ENCODE measurements at places on chromosomes 5 and 9. TPM values are rescaled to one million over a fixed set of nuclear protein-coding genes. Genes with fewer than 3 reads are reported as not detected.

CBY3 gene
- not detected for total RNA-seq

LCNL1 gene
- total RNA-seq: not detected

CTXN3 gene
- total RNA-seq: not detected

NUDCD2 gene
- 30.4 TPM for total RNA-seq

TAF11L10 gene
- not detected for total RNA-seq

DNA sequence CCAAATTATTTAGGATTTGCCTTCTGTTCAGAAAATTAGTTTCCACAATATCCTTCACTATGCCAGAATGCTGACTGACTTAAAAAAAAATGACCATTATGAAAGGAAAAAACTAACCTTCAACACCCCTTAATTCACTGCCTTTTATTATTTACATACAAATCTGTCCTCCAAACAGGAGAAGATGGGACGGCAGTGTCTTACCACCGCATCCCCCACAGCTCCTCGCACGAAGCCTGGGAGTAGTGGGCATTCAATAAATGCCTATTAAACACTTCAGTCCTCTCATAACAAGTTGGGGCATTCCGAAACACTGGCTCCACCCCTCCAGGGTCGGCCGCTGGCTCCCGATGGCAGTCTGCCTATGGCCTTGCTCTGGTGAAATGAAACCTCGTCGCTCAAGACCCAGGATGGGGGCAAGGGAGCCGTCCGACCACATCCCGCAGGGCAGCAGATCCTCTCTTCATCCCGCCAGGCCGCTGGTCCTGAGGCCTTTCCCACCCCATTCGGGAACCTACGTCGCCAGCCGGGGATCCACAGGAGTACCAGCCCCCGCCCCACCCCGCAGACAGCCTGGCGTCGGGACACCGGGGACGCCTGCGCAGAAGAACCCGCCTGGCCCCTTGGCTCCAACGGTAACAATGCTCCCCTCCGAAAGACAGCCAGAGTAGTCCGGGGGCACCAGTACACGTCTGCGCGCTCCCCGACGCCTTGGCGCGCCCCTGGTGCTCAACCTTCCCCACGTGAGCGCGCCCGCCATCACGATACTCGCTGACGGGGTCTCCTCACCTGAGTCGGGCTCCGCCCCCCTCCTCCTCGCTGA lies 613 bp downstream of the ZBTB5 start:
- no peak for DNase-seq

DNA sequence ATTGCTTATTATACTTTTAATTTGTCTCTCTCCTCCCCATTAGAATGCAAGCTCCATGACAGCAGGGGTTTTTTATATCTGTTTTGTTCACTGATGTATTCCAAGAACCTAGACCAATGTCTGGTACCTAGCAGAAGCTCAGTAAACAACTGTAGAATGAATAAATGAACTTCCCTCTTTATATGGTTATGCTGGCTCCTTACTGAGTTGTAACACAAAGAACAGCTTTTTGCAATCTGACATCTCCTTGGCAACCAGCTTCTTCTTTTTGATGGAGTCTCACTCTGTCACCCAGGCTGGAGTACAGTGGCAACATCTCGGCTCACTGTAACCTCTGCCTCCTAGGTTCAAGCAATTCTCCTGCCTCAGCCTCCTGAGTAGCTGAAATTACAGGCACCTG lies 13.6 kb downstream of the TRMO start:
- DNase-seq: no peak

GRCh38 chr5:113678924-113679575 lies 165.6 kb downstream of the YTHDC2 start:
- DNase-seq: no peak

- no peak for DNase-seq
These were observed 510.4 kb downstream of the PSAT1 start for GRCh38 chr9:78807286-78807685.

GRCh38 chr5:177403792-177404640 lies 3.6 kb upstream of the PFN3 start:
- DNase-seq: peak; percentile 82

GRCh38 chr9:114507726-114508125 lies 2.5 kb upstream of the WHRN start:
- no peak for DNase-seq

- DNase-seq: no peak
These were observed 54.5 kb downstream of the AK8 start for GRCh38 chr9:132823370-132824145.

DNA sequence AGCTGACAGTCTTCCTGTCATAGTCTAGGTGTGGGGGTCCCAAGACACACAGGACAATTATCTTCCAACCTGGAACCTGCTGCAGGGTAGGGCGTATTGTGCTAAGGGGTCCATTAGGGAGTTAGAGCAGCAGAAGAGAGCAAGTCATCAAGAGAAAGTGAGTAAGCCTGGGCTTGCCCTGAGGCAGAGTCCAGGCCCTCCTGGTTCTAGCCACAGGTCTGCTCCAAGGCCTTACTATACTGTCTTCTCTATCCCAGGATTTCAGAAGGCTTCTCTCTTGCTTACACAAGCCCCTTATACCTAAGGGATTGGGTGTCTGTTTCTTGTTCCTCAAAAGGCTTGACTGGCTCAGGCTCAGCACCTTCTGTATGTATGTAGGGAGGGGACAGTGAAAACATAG lies 7.7 kb downstream of the P4HA2 start:
- no peak for DNase-seq

GRCh38 chr9:121768416-121769015 lies 117.1 kb downstream of the DAB2IP start:
- DNase-seq: no peak

DNA sequence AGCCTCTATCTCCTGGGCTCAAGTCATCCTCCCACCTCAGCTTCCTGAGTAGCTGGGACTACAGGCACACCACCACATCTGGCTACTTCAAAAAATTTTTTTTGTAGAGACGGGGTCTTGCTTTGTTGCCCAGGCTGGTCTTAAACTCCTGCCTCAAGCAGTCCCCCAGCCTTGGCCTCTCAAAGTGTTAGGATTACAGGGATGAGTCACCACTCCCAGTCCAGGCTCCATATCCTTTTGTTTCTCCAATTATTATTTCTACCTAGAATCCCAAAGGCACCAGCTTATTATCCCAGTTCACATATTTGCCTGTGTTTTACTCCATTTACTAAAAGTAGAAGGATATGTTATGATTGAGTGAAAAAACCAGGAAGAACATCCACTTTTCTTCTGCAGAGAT lies 84.9 kb downstream of the TEK start:
- DNase-seq: no peak

DNA sequence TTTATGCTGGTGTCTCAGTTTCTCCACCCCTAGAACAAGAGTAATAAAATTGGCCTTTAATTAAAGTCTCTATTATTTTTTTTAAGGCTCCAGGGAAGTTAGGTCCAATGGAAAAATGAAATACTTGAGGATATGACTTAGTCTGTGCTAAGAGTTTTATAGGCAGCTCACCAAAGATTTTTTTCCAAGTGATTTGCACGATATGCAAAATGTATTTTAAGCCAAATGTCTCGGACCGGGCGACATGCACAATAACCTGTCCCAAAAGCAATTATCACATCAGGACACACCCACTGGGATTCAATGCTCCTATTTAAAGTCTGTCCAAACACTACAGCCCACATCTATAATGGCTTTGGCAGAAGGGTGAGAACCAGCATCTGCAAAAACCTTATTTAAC lies 136.1 kb upstream of the ANKH start:
- DNase-seq: no peak

- no peak for DNase-seq
These were observed 322.4 kb upstream of the GRAMD2B start for GRCh38 chr5:126100767-126101166.

DNA sequence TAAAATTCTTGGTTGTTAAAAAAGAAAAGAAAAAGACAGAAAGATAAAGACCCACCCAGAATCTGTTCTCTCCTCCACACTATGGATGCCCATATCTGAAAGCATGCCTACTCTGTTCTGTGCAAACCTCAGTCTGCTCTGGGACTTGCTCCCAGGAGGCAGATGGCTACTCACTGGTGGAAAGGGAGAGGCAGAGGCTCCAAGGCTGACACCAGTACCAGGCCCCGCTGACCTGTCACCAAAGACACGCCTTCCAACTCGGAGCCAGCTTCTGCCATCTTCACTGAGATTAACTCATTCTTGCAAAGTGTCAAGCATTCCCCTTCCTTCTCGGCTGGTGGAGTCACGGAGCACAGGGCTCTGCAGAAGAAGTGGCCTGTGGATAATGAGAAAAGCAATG lies 21.6 kb downstream of the SH3TC2 start:
- no peak for DNase-seq

DNA sequence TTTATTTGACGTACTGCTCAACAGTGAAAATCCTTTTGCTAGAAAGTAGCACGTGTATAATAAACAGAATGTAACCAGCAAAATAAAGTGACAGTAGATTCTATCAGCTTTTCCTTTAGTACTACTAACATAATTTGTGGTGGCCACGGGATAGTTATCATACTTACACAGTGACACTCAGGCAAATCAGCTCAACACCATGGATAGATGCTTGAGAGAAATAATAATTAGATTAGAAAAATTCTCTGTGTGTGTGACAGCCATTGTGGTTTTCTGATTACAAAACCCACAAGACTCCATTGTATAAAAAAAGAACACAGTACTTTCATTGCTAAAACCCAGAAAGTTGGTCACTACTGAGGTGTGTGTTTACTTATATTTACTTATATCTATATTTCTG lies 101.1 kb downstream of the MUSK start:
- DNase-seq: no peak

DNA sequence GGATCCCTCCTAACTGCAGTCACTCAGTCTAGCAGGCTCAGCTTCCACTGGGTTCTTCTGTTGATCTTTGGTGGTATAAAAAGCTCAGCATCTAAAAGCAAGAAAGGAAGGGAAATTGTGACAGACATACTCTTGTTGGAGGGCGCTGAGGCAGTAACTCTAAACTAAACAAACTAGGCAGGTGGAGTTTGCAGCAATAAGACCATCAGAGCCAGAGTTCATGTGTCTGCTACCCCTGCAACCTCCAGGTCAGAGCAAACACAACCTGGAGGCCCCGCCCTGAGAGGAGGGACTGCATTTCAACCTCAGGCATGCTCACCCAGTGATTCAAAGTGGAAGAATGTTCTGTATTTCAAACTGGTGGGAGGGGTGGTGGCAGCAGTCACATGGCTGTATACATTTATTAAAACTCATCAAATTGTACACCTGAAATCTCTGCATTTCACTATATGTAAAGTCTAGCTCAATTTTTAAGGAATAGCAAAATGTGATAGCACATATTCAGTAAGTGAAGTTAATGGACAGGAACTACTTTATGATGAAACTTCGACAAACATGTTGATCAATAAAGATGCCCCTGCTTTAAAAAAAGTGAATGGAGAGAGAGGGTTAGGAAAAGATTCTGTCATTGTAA lies 7.1 kb downstream of the ACTL7A start:
- no peak for DNase-seq

- no peak for DNase-seq
These were observed 41.5 kb upstream of the LARP1 start for GRCh38 chr5:154713615-154714125.

GRCh38 chr5:127011153-127011552 lies 19.2 kb downstream of the MARCHF3 start:
- DNase-seq: no peak

DNA sequence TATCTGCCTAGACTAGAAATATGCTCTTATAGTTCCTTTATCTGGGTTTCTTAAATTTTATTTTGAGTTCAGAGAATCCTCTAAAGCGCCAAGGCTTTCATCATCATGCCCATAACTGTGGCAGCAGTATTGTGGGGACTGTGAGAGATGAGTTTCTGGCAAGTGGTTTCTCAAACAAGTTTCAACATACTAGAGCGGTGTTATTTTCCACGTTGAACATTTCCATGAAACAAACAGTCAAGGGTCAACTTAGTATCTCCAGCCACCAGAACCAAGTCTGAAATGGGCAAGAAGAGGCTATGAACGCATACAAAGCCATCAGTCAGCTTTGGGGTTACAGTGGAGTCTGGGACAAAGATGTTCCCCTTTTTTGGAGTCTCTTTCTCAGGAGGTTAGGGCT lies 40.3 kb downstream of the SERINC5 start:
- no peak for DNase-seq

DNA sequence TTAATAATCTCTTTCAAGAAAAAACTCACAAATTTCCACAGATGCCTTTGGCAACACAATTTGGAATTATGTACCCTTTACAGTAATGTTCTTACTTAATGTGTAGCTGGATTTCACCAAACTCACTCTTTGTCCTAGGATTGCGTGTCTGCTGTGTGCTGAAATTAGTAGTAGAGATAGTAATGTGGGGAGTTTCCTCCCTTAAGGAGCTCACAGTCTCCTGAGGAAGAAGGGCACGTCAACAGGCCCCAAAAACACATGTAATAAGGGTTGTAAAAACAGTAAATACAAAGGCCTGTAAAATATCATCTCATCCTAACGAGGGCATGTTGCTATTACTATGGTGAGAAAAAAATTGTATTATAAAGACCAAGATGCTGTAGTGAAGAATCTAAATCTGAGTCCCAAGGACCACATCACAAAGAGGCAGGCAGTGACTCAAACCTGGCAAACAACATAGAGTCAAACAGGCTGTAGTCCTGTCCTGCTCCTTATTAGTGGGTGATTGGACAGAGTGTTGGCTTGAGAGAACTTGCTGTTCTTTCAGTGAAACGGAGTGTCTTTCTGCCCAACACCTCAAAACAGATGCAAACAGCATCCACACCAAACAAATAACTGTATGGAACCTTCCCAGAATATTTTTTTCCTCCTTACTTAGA lies 83.2 kb upstream of the PAPPA start:
- DNase-seq: no peak

DNA sequence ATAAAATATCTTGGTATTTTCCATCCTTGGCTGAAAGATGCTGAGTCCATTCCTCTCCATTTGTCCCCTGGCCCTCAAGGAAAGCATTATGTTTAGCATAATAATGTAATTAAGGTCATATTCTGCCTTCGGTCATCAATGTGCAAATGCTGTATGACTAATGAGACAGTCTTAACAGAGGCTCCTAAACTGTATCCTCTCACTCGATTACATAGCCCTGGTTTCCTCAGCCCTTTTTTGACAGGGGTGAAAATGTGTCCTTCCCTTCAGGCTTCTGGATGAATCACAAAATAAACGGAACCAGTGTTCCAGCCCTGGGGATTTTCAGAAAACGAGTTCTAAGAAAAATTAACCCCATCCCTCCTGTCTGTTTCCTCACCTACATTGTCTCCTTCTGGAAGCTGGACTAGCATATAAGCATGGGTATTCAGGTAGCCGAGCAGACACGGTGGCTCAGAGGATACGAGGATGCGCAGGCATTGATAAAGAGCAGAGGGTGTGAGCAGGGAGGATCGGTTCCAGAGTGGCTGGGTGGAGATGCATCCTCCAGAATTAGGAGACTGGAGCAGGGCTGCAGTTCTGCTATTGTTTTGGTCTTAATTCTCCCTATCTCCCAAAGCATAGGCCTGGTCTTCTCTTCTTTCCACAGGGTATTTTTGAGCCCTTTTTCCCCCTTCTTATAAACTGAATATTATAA lies 742.9 kb downstream of the TLR4 start:
- no peak for DNase-seq

Data from type B pancreatic cell (in vitro differentiated cells).